Gastroesophageal sphincter (tissue), 4 donors: ENCODE measurements at places on chromosomes 4 and X. TPM values are rescaled to one million over a fixed set of nuclear protein-coding genes. Genes with fewer than 3 reads are reported as not detected.

NALF2 gene
- total RNA-seq: not detected

- no peak for ATAC-seq
Measured at GRCh38 chr4:102298716-102299115, 46.6 kb downstream of the SLC39A8 start.

- no peak for ATAC-seq
Measured at GRCh38 chr4:43296946-43297528, 404.5 kb downstream of the GRXCR1 start.

SPATA4 gene
- total RNA-seq: 0.46 TPM

GRCh38 chr4:108483079-108483478, 137.3 kb upstream of the RPL34 start:
- no peak for ATAC-seq

NPNT gene
- total RNA-seq: 109 TPM

- no peak for ATAC-seq
Measured at GRCh38 chrX:13357925-13358324, 38.1 kb upstream of the ATXN3L start.

GRCh38 chr4:139849219-139849618, 183.6 kb downstream of the MGST2 start:
- no peak for ATAC-seq

TMPRSS11F gene
- total RNA-seq: 0.52 TPM

DNA sequence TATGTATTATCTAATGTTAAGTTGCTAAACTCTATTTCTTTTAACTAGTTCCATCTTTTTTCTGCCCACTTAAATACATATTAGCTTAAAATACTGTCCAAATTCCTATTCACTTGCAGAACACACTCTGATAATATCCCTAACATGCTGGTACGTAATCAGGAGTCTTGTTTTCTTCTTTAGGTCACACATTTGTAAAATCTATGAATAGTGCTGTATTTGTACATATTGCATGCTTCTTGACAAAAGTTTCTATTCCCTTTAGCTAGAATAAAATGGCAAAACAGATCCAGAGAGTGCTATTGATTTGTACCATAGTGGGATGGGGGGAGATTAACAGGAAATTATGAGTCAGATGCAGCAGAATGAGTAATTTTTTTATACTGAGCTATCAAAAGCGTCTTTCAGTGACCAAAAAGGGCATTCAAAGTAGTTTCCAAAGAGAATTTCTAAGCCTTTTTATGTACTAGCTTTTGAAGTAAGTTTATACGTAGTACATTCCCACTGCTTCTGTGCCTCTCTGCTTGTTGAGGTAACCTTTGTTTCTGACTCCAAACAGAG, 126.5 kb downstream of the PTPN13 start:
- no peak for ATAC-seq

DNA sequence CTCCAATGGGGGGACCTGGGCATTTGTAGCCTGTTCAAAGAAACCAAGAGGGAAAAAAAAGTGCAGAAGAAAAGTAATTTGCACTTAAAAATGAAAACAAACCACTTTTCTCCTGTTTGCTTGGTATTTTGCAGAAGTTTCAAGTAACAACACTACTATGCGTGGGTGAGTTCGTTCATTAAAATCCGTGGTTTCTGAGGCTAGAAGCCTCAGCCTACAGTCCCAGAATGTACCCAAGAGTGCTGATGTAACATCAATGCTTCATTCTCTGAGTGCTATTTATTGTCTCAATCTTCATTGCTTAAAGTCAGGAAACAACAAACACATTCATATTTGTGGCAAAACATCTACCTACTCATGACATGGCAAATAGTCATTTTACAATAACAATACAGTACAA, 29.2 kb downstream of the LGI2 start:
- no peak for ATAC-seq

GRCh38 chr4:86608757-86609375, 14.8 kb downstream of the PTPN13 start:
- ATAC-seq: no peak

ANAPC10 gene
- total RNA-seq: 23.0 TPM

- no peak for ATAC-seq
Measured at GRCh38 chrX:1477801-1478458, 25.2 kb upstream of the ASMTL start.

GRCh38 chr4:17997129-17997528, 24.4 kb downstream of the LCORL start:
- no peak for ATAC-seq

GRCh38 chr4:40301603-40302002, 33.5 kb upstream of the CHRNA9 start:
- no peak for ATAC-seq

GRCh38 chr4:155609455-155610059, 57.1 kb upstream of the GUCY1A1 start:
- no peak for ATAC-seq

COX7B2 gene
- not detected for total RNA-seq

ADH6 gene
- total RNA-seq: not detected

- no peak for ATAC-seq
Measured at GRCh38 chrX:111375747-111376146, 36.2 kb downstream of the DCX start.

DNA sequence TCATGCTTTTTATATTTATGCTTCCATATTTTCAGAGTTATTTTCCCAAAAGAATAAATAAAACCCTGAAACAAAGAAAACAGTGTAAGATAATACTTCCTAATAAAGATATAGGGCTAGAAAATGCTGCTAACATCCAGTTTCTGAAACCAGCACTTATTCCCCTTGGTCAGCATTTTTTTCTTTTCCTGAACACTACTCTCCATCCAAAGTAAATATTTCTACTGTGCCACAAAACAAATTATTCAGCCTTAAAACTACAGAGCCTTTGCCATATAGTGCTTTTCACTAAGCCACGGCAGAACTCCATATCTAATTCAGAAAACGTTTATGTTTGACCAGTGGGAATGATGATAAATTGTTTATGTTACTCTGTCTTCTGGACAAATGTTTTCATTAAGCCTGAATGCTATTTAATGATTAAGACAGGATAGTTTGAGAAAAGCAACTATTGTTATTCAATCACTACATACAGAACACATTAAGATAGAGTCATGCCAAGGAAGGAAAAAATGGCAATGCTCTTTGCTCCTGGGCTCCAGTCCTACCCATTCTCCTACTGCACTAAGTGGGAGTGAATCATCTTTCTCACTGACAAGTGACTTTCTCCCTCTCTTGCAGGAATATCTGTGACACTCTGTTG, 723.9 kb downstream of the FAT4 start:
- no peak for ATAC-seq

GRCh38 chr4:137390707-137391106, 141.6 kb downstream of the PCDH18 start:
- no peak for ATAC-seq
